ENCODE measurements at places on chromosomes 2 and 18.
A peak's percentile ranks its signal among the peaks of the same experiment; 100 is the strongest.

DNA sequence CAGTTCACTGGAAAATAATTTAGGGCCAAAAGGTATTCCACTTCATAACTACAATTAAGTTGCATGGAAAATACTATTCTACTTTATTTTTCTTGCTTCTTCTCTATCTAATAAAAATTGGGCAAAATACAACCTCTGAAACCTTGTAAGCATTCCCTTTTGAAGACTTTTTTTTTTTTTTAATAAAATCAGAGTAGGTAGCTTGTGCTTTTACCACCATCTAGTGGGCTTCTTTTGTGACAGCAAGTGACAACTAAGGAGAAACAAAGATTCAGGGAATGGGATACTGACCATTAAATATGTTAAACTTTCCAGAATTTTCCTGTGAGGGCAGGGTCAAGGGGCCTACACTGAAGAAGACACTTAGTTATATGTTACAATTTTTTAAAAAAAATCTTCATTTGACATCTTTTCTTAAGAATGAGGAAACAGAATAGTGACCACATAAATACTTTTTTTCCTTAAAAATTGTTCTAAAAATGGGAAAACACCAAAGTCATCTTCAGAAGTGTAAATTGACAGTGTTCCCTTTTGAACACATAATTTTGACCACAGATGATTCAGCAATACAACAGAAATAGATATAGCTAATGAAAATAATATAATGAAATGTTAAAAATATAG lies 1183.2 kb upstream of the ACVR2A start:
- no peak for DNase-seq

DNA sequence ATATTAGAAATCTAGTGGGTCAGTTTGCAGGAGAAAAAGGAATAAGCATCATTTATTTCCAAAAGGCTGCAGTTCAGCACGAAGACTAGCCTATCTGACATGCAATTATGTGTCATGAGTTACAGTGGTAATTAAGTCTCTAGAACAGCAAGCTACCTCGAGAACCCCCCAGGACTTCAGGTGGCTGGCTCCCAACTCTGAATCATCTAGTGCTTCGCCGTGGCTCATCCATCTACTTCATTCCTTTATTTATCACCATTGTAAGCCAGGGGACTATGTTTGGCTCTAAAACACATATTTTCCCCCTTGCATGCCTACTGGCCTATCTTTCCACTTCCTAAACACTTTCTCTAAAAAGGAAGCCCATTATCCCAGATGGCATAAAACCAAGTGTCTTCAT lies 121.6 kb downstream of the TXNL1 start:
- no peak for DNase-seq

- DNase-seq: no peak
These were observed 26.9 kb downstream of the ACADL start for GRCh38 chr2:210198326-210198725.

DNA sequence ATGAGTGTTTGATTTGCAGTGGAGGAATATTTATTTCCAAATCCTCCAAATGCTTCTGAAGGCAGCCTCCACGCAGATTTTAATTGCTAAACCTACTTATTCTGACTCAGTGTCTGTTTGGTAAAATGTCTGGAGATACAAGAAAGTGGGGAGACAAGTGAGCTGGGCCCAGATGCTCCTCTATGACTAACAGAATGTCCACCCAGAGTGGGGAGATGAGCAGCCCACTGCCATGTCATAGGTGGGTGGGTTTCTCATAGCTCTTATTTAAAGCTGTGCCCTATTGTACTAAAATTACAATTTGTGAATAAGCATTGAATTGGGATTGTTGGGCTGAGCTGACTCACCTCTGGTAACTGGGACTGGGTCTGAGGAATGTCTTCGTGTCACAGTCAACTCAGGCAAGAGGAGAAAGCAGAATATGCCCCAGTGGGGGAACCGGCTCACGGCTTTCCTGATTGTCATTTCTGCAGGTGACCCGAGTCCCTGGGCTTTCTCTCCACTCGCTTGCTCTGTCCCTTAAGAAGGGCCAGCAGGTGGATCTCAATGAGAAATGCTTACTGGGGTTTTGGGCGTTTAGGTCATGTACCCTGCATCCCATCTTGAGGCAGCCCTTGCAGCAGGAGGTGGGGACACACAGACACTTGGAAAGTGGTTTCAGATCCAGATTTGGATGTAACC lies 116.3 kb upstream of the SPRED2 start:
- DNase-seq: no peak

GRCh38 chr2:232626584-232626983 lies 6.8 kb upstream of the EFHD1 start:
- DNase-seq: no peak

GRCh38 chr2:42895134-42895790 lies 102.9 kb upstream of the HAAO start:
- no peak for DNase-seq

DNA sequence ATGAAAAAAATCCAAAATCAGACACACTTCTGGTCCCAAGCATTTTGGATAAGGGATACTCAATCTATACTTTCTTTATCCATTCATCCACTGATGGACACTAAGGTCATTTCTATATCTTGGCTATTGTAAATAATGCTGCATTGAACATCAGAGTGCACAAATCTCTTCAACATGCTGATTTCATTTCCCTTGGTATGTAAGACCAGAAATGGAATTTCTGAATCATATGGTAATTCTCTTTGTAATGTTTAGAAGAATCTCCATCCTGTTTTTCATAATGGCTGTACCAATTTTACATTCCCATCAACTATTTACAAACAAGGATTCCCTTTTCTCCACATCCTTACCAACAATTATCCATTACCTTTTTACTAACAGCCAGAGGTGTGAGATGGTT lies 33.7 kb upstream of the MCM6 start:
- DNase-seq: no peak

DNA sequence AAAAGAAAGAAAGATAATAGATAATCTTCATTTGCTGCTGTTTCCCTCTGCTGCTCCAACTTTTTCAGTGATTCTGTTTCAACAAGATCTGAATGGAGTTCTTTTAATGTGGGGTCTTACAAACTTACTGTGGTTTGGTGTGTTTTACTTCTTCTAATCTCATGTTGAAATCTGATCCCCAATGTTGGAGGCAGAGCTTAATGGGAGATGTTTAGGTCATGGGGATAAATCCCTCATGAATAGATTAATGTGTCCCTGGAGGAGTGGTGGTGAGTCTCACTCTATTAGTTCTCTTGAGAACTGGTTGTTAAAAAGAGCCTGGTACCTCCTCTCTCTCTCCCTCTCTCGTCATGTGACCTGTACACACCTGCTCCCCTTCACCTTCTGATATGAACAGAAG lies 442.4 kb downstream of the EPHA4 start:
- DNase-seq: no peak

DNA sequence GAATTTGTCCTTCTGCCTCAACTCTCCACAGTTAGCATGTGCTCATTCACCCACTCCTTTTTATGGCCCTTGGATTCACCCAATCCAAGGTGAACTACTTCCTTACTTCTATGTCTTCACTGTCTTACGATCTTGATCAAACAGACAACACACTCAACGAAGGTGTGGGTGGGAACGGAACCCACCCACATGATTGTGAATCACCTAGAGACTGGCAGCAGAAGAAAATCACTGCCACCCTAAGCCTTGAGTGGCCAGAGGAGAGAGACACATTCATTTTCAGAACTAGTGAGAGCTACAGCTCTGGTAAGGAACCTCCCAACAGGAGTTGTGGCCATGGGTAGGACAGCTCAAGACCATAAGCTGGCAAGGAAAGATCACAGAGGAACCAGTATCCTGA lies 194.3 kb downstream of the PLCL1 start:
- DNase-seq: no peak

DNA sequence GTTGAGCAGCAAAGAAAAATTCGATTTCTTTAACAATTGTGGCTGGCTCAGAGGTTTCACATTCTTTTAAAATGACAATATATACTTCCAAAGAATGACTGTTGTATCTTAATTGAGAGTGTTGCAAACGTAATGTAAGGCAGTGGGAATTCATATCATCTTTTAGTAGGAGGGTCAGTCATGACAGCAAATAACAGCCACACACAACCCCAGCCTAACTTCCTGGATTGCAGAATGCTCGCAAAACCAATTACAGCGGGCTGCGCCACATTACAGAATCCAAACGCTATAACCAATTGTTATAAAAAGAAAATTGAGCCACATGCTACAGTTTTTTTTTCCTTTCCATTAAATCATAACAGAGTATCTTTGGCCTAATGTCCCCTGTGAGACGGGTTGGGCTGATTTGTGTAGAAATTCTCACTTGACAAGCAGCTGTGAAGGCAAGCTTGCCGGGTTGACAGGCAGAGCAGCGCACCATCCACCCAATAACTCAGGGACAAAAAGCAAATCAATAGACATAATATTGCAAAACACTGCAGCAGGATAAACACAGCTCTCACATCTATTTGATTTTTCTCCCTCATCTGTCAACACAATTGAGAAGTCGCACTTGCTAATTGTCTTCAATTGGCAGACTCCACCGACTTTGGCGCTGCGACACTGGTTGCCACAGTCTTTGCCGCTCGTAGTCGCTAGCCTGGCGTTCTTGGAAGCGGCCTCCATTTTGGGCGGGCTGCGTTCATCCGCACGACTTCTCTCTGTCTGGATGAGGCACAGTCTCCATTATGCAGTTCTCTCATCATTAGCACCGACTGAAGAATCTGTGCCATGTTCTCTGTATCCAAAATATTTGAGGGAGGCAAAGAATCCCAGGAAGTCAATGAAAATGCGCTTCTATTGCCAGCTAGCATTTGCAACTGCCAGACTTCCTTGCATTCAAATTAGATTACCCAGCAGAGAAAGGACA lies 95.0 kb upstream of the CCDC68 start:
- no peak for DNase-seq

- DNase-seq: peak; percentile 38
These were observed 714 bp downstream of the RPIA start for GRCh38 chr2:88692187-88692586.

DNA sequence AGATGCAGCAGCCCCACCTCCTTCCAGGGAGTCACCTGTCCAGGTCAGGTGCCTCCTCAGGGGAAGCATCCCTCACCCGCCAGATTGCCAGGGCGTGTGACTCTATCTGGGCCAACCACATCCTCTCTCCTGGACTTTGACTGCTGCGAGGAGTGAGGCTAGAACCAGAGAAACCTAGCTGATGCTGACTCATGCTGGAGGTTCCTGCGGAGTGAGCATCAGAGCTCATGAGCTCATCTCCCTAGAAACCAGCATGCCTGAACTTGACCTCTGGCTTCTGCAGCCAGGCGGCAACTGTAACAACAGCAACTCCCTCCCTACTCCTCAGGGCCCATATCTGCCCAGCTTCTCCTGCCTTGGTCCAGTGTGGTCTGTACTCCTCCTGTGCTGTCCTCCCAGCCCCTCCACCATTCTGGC lies 28.3 kb upstream of the NT5DC4 start:
- DNase-seq: peak; percentile 55

DNA sequence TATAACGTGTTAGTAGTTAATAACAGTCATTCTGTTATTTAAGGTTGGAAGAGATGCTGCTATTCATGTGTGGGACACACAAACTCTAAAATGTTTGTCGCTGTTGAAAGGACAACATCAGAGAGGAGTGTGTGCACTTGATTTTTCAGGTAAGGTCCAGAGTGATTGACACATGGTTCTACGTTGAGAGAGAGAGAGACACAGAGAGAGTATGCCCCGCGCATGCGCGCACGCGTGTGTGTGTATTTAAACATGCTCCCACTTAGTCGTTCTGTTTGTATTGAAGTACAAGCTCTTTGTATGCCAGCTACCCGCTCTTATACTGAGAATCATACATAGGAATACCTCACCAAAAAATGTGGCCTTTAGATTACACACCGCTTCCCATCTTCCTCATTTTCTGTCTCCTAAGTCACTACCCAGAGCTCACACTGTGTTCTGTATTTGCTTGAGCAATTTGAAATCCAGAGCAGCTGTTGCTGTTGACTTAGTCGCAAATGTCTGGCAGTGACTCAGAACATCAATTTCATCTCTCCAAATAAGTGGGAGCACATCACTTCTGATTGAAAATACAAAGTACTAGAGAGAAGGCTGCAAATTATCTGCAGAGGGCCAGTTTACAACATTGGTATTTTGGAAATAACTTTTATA lies 148.1 kb downstream of the EML6 start:
- DNase-seq: no peak

DNA sequence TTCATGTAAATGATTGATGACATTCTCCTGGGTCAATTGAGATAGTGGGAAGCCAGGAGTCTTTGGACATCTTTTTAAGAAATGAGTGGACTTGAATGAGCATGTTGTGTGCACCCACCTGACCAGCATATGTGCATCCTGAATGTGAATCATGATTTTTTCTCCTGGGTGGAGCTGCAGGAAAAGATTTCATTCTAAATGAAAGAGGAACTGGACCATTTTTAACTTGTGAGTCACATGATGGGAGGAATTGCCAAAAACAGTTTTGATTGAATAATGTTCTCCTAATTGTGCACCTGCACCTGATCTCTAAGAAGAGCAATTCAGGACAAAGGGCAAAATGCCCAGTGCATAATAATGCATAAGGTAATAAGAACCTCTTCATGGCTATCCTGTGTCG lies 32.3 kb downstream of the COPS8 start:
- no peak for DNase-seq

- no peak for DNase-seq
These were observed 78.2 kb downstream of the PTGR3 start for GRCh38 chr18:75130591-75131328.

DNA sequence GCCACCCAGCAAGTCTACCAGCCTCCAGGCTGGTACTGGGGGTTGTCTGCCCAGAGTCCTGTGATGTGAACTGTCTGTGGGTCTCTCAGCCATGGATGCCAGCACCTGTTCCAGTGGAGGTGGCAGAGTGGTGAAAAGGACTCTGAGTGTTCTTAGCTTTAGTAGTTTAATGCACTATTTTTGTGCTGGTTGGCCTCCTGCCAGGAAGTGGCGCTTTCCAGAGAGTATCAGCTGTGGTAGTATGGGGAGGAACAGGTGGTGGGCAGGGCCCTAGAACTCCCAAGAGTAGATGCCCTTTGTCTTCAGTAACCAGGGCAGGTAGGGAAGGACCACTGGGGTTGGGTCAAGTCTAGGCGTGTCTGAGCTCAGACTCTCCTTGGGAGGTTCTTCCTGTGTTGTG lies 356.7 kb downstream of the STK39 start:
- no peak for DNase-seq

GRCh38 chr18:70413455-70413854 lies 124.6 kb downstream of the SOCS6 start:
- DNase-seq: no peak

- no peak for DNase-seq
These were observed 1568.7 kb upstream of the CELF4 start for GRCh38 chr18:39134255-39134654.

DNA sequence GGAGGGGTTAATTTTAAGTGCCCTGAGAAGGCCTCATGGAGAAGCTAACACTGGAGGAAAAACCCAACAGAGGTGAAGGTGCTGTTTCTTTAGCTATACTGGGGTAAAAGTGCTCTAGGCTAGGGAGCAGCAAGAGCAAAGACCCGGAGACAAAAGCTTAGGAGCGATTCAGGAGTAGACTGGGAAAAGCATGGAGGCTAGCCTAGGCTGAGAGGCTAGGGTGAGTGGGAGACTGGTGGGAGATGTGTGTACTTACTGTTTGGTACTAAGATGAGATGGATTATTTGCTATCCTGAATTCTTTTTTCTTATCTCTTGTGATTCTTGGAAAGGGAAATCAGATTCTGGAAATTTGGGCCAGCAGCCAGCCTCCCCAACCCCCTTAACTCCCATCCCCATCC lies 2.0 kb downstream of the GIGYF2 start:
- DNase-seq: no peak

Measured in NCI-H526 (cell line).